ENCODE measurements at places on chromosomes 11 and 22.

- DNase-seq, result no peak
Measured at GRCh38 chr22:36563001-36563400, 34.0 kb upstream of the EIF3D start.

DNA sequence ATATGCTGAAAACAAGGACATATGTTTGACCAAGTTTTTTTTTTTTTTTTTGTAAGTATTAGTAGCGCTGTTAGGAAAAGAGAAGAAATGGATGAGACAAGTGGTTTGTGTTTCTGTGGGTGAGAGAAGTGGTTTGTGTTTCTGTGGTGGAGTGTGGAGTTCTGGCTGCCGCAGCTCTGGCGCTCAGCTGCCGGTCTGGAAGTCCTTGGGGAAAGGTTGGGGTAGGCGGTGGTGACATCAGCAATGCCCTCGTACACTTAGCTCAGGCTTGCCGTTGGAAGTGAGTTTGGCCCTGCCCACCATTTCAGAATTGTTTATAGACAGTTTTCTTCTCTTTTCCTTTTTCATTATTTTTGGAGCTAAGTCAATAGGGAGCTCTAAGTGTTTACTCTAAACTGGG, 116.6 kb downstream of the TBC1D22A start:
- no peak for DNase-seq

GRCh38 chr11:64768300-64768694, 8.5 kb upstream of the PYGM start:
- DNase-seq, result no peak

DNA sequence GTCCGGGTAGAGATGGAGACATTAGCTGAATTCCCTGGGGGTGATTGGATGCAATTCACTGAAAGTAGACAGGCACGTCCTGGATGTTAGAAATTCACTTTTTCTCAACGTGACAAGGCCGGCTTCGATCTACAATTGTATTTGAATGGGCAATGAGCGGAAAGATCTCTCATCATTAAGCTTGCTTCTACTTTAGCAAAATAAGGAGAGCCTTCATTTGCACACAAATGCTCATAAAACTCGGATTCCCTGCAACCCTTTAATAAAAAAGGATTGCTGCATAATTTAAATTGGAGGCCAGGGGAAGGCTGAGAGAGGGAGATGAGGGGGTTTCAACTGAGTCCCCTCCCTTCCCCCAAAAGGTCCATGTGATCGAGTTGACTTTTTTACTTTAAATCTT, 10.6 kb upstream of the PAX6 start:
- no peak for DNase-seq

DNA sequence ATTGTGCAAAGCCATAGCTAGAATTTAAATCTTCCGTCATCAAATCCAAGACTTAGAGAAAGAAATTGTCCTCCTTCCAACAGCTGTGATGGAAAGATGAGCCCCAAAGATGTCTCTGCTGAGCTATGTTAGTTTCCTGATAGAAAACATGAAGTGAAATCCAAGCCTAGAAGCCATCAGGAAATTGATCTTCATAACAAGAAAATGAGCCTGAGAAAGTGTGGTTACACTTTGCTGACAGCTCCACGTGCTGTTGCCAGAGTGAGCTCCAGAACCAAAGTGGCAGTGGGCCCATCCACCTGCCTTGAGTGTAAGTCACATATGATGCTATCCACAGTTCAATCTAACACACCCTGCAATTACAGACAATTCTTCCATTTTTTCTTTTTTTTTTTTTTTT, 58.0 kb upstream of the UBASH3B start:
- DNase-seq, result no peak

- no peak for DNase-seq
Measured at GRCh38 chr11:122261546-122261945, 145.5 kb upstream of the BLID start.

- no peak for DNase-seq
Measured at GRCh38 chr11:74070723-74071492, 62.0 kb upstream of the UCP3 start.

- DNase-seq, result no peak
Measured at GRCh38 chr22:50314081-50314454, 6.6 kb upstream of the PLXNB2 start.

DNA sequence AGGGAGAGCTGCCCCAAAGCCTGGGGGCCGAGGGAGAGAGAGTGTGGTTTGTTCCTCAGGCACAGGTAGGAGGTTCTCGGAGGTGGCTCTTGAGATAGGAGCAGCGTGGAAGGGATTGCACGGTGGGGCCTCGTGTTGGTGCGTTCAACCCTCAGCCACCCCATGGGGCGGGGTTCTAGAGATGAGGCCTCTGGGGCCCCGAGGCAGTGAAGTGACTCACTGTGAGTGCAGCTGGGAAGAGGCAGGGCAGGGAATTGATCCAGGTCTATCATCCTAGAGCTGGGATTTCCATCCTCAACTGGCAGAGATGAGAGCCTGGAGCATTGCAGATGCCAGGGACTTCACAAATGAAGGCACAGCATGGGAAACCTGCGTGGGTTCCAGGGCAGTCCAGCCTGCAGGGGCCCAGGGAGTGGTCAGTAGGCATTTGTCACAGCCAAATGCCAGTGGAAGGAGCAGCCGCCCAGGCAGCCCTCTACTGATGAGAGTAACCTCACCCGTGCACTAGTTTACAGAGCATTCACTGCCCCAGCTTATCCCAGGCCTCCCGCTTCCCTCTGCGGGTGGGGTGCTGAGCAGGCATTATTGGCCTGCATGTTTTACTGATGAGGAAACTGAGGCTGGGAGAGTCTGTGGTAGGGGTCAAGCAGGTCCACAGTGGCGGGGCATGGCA, 5.1 kb upstream of the SMARCB1 start:
- no peak for DNase-seq

- DNase-seq, result no peak
Measured at GRCh38 chr22:29089507-29089906, 16.7 kb downstream of the KREMEN1 start.

GRCh38 chr11:76269247-76269646, 62.9 kb upstream of the WNT11 start:
- no peak for DNase-seq

GRCh38 chr22:37484480-37485394, 1.4 kb downstream of the MFNG start:
- peak; percentile 77 for DNase-seq

- no peak for DNase-seq
Measured at GRCh38 chr11:6354651-6355485, 34.6 kb upstream of the CAVIN3 start.

DNA sequence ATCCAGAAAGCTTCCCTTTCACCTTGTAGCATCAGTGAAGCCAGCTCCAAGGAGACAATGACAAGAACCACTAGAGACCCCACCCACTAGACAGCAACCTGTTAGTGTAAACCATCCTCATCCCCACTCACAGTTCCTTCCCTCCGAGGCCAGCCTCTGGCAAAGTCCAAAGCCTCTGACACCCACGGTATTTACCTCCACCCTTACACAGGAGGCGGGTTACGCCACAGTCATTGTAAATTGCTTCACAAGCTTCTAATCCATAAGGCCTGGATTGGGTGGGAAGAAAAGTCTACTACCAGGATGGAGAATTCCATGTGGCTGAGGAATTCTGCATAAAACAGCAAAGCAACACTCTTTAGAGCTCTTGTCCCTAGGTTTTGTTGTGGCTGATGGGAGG, 287.4 kb downstream of the BUD13 start:
- DNase-seq, result no peak

GRCh38 chr11:28447226-28447625, 339.0 kb downstream of the METTL15 start:
- DNase-seq, result no peak

DNA sequence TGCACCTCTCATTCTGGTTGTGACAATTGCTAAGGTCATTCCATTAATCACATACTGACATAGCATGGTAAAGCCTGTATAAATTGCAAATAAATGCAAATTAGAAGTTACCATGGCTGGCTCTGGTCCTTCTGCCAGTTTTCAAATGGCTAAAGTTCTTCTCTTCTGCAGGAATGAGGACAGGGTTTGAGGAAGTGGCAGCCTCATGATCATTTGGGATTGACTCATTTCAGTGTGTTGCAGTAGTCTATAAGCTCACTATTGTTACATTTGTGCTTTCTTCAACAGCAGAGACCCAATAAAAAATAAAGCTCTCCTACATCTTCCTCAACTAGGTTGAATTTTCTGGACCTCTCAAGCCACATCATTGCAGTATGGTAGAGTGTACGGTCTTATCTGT, 60.3 kb downstream of the NECTIN1 start:
- DNase-seq, result no peak

GRCh38 chr11:114776956-114777355, 98.6 kb downstream of the NXPE2 start:
- DNase-seq, result no peak

GRCh38 chr11:45180179-45180847, 33.9 kb downstream of the PRDM11 start:
- no peak for DNase-seq

DNA sequence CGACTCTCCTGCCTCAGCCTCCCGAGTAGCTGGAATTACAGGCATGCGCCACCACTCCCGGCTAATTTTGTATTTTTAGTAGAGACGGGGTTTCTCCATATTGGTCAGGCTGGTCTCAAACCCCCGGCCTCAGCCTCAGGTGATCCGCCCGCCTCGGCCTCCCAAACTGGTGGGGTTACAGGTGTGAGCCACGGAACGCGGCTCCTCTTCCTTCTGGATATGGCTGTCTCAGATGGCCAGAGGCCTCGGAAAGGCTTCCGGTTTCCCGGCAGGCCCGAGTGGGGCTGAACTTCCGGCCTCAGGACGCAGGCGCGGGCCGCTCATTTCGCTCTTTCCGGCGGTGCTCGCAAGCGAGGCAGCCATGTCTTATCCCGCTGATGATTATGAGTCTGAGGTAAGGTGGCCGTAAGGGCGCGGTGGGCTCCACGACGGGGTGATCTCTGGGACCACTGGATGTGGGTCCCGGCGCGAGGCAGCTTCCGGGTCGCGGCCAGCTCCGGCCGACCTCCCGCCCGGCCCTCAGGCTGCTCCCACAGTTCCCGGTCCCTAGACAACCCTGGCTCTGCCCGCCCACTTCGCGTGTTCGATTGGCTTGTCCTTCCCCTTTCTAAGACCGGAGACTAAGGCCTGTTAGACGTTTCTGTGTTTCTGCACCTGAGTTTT, at the start of gene EIF3L:
Gene EIF3L (plus strand): TSS at position 331 of the 663 bp plus-strand sequence. CDS start 31 bp downstream, at position 362.
- DNase-seq, result peak; percentile 88

DNA sequence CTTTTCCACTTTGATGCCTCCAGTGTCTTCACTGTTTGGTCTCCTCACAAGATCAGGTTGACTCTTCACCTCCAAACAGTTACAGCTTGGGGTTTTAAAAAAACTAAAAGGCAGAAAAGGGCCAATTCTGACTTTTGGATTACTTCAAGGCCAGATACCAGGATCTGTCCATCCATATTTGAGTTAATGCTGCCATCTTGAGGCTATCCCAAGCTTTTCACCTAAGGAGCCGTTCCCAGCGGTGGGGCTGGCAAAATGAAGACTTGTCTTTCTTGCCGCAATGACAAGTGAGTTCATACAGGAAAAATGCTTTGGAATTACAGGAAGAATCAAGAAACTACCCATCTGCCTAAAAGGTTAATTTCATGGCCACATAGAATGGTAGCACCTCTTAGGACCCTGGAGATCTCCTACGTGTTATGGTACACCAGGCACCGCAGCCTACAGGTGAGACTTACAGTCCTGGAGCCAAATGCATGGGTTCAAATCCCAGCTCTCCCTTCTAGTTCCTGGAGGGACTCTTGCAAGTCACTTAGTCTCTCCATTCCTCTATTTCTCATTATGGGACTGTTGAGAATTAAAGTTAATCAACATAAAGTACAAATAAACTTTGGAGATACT, 6.0 kb upstream of the OR5B21 start:
- DNase-seq, result peak; percentile 27

- DNase-seq, result no peak
Measured at GRCh38 chr11:66123902-66124301, 53.8 kb downstream of the PACS1 start.

All from NAMALWA (cell line).